ENCODE measurements at places on chromosomes 11 and 22.

GRCh38 chr22:17098379-17098819 lies 13.6 kb downstream of the IL17RA start:
- no peak for DNase-seq

DNA sequence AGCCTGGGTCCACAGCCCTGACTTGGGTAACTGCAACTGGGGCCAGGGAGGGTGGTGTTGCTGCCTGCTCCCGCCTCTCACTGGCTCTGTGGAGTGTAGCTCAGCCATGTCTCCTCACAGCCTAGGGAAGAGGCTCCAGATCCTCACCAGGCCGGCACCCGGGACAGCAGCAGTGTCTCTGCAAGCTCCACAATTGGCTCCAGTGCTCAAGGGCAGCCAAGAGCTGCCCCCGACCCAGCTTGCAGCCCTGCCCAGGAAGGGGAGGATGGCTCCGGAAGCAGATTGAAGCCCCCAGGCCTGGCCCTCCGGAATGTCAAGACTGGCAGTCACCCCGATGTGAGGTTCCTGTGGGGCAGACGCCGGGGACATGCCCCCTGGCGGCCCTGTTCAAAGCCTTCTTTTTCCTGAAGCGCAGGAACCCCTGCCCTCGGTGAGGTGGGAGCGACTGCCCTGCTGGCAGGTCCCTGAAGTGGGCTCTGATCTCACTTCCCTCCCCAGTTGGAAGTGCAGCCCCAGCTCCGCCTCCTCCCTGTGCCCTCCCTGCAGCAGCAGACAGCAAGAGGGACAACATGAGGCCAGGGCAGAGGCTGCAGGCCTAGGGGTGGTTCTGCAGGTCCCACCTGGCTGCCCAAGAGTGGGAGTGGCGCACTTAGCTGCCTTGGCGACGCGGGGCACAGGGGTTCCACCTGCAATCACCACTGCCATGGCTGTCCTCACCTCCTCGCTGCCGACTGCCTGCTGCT lies 816.2 kb upstream of the LUZP2 start:
- DNase-seq: no peak

GRCh38 chr11:12600829-12601228 lies 73.4 kb upstream of the TEAD1 start:
- no peak for DNase-seq

DNA sequence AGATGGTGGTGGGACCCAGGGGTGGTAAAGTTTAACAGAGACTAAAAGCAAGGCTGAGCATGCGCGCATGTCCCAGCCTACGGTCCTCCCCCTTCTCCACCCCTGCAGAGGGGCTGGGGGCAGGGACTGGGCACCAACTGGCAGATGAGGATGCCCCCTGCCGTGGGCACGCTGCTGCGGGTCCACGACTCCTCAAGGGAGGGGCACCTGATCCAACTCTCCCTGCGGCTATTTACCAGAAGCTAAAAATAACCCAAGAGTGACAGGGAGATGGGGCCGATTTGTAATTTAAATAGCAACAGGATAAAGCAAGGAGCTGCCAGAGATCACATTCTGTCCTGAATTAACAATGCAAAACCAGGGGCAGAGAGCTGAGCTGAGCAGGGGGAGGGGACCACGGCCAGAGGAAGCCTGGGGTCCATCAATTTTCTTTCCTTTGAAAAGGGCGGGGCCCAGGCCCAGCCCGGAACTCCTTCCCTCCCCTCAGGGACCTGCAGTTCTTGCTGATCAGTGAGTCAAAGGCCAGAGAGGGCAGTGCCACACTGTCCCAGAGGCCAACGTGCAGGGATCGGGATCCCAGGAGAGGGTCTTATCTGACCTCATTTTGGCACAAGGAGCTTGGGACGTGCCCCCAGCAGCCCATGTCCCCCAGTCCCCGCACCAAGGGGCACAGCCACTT lies 8.1 kb upstream of the DGKZ start:
- DNase-seq: no peak

DNA sequence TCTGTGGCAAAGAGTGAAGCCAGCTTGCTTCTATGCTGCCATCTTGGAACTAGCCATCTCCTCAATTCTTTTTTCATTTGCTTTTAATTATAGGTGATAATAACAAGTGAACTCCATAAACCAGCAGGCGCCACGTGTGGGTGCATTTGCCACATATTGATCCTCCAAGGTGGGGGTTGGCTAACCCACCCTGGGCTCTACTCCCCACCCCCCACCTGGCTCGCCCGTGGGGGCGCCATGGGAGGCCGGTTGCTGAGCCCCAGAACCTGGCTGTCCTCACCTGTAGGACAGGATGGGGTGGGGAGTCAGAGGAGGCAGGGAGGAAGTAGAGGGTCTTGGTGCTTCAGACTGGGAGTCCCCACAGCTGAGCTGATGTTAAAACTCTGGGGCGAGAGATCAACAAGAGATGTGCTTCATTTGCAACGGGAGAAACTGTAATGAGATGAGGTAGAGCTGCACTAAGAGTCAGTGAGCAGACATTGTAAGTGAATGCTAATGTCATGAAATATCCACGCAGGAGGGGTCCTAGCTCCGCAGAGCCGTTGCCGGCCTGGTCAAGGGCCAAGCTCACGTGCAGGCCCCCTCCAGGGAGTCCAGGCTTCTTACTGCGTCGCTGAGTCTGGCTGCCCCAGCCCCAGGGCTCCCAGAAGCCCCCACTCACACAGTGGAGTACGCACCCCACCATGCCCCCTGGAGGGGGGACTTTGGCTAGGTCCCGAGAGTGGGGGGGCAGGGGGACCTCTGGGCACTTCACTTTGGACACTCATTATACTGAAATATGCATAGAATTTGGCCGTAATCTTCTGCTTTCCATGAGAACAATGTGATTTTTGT lies 59.4 kb downstream of the BRD1 start:
- no peak for DNase-seq

Measured in cerebellar nuclear complex (tissue), 1 donor.